Activated T-cell treated with anti-CD3 and anti-CD28 coated beads for 24 hours (primary cell): ENCODE measurements at places on chromosomes 1 and 21.

DNA sequence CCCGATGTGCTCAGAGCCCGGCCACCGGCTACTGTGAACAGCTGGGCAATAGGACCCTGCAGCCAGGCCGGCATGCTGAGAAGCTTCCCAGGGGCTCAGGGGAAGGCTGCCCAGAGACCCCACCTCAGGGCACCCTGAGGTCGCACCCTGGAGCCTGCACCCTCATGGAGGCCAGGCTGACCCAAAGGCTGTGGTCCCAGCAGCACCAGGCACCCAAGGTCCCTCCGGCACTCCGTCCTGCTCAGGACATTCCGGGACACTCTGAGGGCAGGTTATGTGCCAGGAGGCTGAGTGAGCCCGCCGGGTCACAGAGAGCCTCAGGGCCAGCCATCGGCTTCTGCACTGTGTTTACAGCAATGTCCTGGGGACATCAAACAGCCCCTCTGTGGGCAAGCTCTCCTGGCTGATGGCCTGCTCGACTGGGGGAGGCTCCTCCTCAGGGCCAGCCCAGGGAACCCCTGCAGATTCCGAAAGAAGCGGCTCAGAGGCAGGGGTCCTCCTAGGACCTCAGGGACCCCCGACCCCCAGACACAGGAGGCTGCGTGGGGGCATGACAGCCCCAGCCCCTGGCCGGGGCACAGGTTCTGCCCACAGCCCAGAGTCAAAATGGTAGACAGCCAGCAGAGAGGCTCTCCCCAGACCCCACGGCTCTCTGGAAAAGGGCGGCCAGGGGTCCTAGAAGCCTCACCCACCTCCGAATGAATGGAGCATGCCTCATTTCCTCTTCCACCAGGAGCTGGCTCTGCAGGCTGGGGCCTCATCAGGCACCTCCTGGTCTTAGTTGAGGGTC is 8.2 kb downstream of the SLC19A1 start:
- no peak for DNase-seq

DNA sequence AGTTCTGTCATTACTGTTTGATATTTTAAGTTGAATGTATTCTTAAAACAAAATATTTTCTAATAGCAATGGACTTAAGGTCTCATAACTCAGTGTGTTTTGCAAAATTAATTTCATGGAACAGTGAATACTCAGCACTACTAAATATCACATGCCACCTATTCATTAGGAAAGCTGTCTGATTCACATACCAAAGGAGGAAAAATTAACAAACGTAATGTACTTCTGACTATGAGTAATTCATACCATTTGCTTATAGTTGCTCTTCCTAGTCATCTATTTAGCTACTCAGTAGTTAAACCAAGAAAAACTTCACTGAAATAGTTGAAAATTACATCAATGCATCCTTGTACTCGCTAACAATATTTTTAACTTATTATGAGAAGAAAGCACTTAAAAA is 35.2 kb downstream of the TP53BP2 start:
- DNase-seq, result no peak

- DNase-seq, result no peak
These were observed 12.1 kb upstream of the ZNF496 start for GRCh38 chr1:247343801-247344200.

DNA sequence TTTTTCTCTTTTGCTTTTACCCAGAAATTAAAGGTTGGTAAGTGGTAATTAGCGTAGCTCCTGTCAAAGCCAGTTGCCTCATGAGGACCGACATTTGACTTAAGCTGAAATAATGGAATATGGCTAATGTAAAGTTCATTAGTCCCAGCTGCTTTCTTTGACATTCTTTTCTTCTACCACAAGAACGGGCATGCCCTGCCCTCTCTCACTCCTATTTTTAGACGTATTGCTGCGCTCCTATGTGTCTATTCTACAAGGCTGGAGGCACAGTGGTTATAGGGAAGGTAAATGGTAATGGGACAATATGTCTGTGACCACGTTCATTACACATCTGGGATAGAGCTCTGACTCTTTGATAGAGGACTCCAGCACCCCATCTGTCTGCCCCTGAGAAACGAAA is 6.8 kb downstream of the CORT start:
- DNase-seq, result no peak

DNA sequence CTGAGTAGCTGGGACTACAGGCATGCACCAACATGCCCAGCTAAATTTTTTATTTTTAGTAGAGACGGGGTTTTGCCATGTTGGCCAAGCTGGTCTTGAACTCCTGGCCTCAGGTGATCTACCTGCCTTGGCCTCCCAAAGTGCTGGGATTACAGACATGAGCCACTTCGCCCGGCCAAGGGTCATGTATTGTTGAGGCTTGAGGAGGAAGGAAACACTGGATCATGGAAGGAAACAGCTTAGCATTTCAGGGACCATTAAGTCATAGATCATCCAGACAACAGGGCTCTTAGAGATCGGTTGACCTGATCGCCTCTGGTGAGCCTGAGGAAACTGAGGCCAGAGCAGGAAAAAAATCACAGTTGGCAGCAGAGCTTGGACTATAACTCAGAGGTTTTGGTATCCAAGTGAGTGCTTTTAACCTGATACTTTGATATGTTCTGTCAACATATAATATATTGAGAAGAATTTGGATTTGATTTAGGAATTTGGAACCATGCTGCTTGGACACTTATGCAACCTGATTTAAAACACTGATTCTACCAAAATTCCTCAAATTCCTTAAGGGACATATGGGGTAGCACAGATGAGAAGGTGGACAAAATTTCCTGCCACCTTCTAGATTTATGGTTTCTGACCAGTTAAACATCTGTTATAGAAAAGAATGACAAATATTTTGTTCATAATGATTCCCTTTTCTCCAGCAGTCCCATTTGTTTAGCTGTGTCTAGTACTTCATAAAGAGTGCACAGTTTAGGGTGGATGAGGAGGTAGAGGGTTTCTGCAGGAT is 13.1 kb upstream of the BMP8A start:
- DNase-seq, result no peak

GRCh38 chr1:225654277-225654597 is 1.3 kb upstream of the ENAH start:
- DNase-seq, result no peak
